ENCODE measurements at places on chromosomes 16 and 17.
A peak's percentile ranks its signal among the peaks of the same experiment; 100 is the strongest.

- DNase-seq, result peak; percentile 41
Observed at GRCh38 chr16:9033125-9033830, 58.2 kb upstream of the HAPSTR1 start.

DNA sequence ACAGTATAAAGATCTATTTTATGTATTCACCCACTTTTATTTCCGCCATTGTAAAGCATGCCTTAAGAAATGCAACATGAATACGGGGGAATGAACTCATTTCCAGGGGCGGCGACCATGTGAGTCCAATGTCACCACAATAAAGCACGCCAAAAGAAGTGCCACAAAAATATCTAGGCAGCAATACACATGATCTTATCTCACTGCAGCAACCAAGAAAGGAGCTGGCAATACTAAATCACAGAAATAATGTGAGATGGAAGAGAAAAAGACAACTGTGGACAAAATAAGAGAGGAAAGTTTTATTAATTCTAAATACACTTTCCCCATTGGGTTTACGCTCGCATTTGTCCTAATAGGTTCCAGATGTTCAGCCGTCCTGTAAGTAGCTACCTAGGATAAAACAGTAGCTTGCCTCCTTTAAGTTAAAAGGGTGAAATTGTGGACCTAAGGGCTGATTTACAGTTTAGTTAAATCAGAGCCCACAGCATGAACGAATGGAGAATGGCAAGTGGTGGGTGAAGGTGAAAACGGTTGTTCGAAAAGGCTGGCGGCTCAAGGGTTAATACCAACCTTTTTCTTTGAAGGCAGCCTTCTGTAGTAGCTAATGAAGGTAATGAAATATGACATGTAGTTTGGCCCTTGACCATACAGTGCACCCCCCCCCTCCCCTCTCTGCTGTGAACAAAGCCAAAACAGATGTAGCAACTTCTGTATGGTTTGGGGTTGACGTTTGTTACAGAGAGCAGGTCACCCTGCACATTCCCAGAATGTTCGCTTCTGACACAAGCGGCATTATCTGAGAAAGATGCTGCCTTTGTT lies 504.2 kb upstream of the PSMD7 start:
- no peak for DNase-seq

GRCh38 chr17:46741122-46741730 lies 77.3 kb downstream of the WNT3 start:
- DNase-seq, result no peak

GRCh38 chr16:88967830-88968588 lies 9.0 kb downstream of the CBFA2T3 start:
- DNase-seq, result peak; percentile 93

DNA sequence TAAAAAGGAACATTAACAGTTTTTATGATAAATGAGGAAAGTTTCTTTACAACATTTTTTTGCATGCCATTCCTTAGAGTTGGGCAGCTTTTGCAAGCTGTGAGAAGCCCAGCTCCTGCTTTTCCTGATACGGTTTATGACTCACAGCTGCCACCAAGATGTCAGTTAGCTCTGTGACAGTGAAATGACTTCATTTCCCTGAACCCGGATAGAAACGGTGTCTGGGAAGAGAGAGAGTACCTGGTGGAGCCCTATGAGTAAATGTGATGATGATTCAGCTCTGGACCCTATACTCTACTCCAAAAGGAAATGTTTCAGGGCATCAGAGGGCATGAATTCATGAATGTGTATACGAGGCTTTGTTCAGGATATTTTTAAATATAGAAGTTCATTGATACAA lies 366.3 kb upstream of the HSBP1 start:
- no peak for DNase-seq

- peak; percentile 22 for DNase-seq
Observed at GRCh38 chr17:56832446-56832845, 1.3 kb downstream of the C17orf67 start.

- DNase-seq, result no peak
Observed at GRCh38 chr16:74216319-74216718, 80.3 kb upstream of the PSMD7 start.

- DNase-seq, result no peak
Observed at GRCh38 chr17:61694095-61694494, 103.1 kb upstream of the NACA2 start.

DNA sequence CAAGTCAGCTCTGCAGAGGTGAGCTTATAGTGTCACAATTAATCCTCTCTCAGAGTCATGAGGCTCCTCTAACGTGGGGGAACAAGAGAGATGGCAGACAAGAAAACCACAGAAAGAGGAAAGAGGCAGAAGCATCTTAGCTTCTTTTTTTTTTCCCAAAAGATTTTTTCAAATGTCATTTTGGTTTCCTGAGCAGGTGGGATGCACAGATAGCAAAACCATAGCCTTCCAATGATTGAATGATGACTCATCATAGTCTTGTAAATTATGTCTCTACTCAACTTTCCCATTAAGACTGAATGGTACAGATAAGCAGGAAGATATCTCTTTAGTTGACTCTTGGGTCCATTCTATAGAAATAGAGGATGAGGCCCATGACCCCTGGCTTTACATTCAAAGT lies 162.8 kb upstream of the ZFHX3 start:
- no peak for DNase-seq

- DNase-seq, result no peak
Observed at GRCh38 chr17:36468903-36469635, 17.4 kb upstream of the ZNHIT3 start.

DNA sequence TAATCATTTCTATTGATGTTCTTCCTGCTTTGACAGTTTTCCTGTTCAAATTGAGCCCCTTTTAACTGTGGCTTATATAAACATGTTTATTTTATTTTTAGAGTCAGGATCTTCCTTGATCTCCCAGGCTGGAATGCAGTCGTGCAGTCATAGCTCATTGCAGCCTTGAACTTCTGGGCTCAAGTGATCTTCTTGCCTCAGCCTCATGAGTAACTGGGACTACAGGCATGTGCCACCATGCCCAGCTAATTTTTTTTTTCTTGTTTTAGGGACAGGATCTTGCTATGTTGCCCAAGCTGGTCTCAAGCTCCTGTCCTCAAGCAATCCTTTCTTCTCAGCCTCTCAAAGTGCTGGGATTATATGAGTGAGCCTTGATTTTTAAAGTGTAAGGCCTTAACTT lies 14.7 kb downstream of the PHKB start:
- no peak for DNase-seq

GRCh38 chr17:64081802-64082799 lies 47.8 kb downstream of the ERN1 start:
- no peak for DNase-seq

GRCh38 chr16:53892155-53892554 lies 188.2 kb downstream of the FTO start:
- DNase-seq, result peak; percentile 18

DNA sequence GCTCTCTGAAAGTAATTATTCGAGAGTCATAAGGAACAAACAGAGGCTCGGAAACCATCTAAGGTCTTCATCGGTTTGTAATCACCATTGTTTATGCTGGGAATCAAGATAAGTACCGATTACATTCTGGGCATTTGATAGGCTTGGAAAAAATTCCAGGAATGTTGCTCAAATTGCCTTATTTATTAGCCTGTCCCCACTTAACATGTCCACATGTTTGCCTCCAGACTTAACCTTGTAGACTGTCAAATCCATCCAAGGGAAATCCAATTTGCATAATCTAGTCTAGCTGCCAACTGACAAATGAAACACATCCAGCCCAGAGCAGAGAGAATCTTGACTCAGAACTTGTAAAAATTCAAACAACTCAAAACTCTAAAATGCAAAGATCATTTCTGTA lies 51.3 kb upstream of the TMC5 start:
- no peak for DNase-seq

GRCh38 chr17:7220593-7221277 lies 997 bp downstream of the ACADVL start:
- DNase-seq, result peak; percentile 77

GRCh38 chr17:44759086-44759915 lies 513 bp downstream of the ADAM11 start:
- DNase-seq, result peak; percentile 35

GRCh38 chr17:46873941-46874645 lies 22.7 kb downstream of the WNT9B start:
- no peak for DNase-seq

DNA sequence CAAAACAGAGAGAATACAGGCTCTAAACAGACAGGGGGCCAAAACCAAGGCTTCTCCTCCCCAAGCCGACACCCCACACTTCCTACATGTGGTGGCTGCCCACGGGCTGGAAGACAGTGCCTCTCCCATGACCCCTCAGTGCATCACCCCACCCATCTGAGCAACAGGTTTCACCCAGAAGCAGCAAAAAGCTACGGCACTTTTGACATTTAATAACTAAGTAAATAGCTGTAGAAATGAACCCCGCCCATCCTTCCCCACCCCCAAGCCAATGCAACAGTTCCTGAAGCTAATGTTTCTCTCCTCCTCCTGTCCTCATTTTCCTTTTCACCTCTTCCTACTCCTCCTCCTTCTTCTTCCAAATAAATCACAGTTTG lies 9.9 kb upstream of the SOX9 start:
- DNase-seq, result no peak

- no peak for DNase-seq
Observed at GRCh38 chr17:58358408-58359172, 6.6 kb upstream of the SUPT4H1 start.

DNA sequence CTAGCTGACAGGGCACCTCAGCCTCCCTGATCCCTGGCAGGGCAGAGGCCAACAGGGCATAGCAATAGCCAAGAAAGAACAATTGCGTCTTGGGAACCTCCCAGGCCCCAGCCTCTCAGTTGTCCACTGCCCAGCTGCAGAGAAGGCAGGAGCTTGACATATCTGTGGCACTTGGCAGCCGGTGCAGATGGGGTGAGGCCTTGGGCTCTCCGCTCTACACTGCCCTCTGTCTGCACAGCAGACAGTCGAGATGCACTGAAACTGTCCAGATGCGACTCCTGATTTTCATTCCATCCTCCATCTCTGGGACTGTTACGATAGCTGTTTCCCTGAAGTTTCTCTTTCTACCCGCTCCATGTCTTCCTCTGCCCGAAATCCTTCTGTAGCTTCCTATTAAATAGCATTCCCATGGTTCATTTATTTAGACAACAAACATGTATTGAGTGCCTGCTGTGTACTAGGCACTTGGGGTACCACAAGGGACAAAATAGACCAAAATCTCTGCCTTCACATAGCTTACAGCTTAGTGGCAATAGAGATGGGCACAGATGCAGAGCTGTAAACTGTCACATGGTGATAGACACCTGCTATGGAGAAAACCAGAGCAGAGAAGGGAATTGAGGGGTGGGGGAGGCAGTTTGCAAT lies 3.3 kb downstream of the POLR3E start:
- peak; percentile 54 for DNase-seq

- no peak for DNase-seq
Observed at GRCh38 chr16:21598206-21598605, 1.2 kb upstream of the METTL9 start.

GRCh38 chr17:51045621-51046020 lies 75.0 kb downstream of the SPAG9 start:
- DNase-seq, result no peak

- peak; percentile 79 for DNase-seq
Observed at GRCh38 chr17:76556765-76557367, 17.0 kb downstream of the PRCD start.

DNA sequence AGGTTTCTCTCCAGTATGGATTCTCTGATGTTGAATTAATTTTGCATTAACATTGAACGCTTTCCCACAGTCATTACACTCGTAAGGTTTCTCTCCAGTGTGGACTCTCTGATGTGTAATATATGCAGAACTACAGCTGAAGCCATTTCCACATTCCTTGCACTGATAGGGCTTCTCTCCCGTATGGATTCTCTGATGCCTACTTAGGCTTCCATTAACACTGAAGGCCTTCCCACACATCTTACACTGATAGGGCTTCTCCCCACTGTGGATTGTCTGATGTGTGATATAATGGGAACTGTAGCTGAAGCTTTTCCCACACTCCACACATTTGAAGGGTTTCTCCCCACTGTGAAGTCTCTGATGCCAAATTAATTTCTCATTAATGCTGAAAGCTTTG lies 7.2 kb upstream of the TLE7 start:
- DNase-seq, result no peak

- DNase-seq, result no peak
Observed at GRCh38 chr16:81590714-81591544, 146.3 kb downstream of the CMIP start.

DNA sequence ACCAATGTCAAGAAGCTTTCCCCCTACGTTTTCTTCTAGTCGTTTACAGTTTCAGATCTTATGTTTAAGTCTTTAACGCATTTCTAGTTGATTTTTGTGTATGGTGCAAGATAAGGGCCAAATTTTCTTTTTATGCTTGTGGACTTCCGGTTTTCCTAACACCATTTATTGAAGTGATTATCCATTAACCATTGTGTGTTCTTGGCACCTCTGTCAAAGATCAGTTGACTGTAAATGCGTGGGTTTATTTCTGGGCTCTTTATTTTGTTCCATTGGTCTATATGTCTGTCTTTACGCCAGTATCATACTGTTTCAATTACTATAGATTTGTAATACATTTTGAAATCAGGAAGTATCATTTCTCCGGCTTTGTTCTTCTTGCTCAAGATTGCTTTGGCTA lies 49.5 kb downstream of the CEP112 start:
- DNase-seq, result no peak

Data from B cell (primary cell).